Gastroesophageal sphincter (tissue), 4 donors: ENCODE measurements at places on chromosomes 7 and 10. TPM values are rescaled to one million over a fixed set of nuclear protein-coding genes. Genes with fewer than 3 reads are reported as not detected.
A peak's percentile ranks its signal among the peaks of the same experiment; 100 is the strongest.

The JAZF1 gene
- 27.8 TPM for total RNA-seq

The PROSER2 gene
- 10.3 TPM for total RNA-seq

The KIAA1549 gene
- total RNA-seq = 3.8 TPM

The SNX8 gene
- 9.4 TPM for total RNA-seq

DNA sequence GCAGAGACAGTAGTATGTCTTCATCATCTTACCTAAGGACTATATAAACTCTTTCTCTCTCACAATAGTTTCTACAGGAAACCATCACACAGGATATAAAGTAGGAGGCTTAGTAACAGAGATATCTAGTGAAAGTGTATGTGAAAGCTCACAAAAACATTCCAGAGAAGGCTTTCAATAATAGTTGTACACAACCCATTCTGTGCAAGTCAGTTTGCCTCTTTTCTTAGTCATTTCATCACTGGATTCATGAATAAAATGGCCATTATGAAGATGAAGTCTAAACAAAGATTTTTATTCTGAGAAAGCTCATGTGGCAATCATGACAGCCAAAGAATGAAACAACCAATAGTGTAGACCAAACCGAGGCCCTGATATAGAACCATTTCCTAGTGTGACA is 178.8 kb downstream of the GNAT3 start:
- no peak for ATAC-seq

- no peak for ATAC-seq
These were observed 7.0 kb downstream of the ANKMY2 start for GRCh38 chr7:16638282-16639280.

DNA sequence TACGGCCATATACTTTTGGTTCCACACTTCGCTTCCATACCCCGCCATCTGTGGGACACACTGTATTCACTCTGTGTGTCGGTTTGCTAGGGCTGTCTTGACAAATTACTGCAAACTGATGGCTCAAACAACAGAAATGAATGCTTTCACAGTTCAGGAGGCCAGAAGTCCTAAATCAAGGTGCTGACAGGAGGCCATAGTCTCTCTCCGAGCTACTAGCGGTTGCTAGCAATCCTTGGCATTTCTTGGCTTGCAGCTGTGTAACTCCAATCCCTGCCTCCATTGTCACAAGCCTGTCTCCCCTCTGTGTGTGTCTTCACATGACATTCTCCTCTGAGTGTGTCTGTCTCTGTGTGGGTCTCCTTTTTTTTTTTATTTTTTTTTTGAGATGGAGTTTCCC is 28.9 kb upstream of the BMPR1A start:
- ATAC-seq = no peak

DNA sequence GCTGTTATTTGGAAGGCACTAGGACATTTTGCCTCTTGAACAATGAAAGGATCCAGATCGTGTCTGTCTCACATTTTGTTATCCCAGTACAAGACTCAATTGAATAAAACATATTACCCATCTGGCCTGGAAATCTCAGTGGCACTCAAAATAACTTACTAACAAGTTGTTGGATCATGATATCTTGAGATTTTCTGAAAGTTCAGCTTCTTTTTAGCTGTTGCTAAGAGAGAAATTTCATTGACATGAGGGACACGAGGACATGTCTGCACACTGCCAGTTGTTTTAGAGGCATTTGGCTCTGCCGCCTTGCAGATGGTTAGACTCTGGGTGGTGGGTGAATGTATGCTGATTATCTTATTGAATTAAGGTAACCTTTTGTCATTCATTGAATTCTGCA is 41.0 kb downstream of the KAT6B start:
- ATAC-seq = no peak

GRCh38 chr7:42159130-42159529 is 77.9 kb downstream of the GLI3 start:
- ATAC-seq = no peak

GRCh38 chr10:28296023-28296422 is 6.8 kb downstream of the MPP7 start:
- ATAC-seq = no peak

- ATAC-seq = no peak
These were observed 185.6 kb downstream of the PFKFB3 start for GRCh38 chr10:6388261-6388893.

- ATAC-seq = peak; percentile 51
These were observed 22.3 kb downstream of the ADAMTS14 start for GRCh38 chr10:70694418-70695141.

GRCh38 chr10:132199268-132199853 is 12.6 kb downstream of the DPYSL4 start:
- ATAC-seq = no peak

- ATAC-seq = no peak
These were observed 6.5 kb upstream of the ERLIN1 start for GRCh38 chr10:100192350-100192749.

DNA sequence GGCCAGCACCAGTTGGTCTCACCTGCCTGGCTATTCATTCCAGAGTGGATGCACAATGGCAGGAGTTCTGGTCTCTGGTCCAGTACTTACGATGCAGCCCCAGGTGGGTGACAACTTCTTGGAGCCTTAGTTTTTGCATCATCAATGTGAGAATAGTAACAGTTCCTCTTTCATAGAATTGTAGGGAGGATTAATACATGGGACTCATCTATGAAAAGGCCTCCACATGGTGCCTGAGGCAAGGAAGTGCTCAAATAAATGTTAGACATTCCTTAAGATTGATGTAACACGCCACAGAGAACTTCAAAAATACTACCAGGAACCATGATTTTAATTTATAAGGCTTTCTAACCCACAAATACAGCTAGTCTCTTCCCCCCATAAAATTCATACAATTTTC is 120.1 kb upstream of the CHST15 start:
- ATAC-seq = no peak

- peak; percentile 59 for ATAC-seq
These were observed 179.0 kb downstream of the PTEN start for GRCh38 chr10:88042160-88043100.
